ENCODE measurements at places on chromosomes 4 and X.
A peak's percentile ranks its signal among the peaks of the same experiment; 100 is the strongest.

DNA sequence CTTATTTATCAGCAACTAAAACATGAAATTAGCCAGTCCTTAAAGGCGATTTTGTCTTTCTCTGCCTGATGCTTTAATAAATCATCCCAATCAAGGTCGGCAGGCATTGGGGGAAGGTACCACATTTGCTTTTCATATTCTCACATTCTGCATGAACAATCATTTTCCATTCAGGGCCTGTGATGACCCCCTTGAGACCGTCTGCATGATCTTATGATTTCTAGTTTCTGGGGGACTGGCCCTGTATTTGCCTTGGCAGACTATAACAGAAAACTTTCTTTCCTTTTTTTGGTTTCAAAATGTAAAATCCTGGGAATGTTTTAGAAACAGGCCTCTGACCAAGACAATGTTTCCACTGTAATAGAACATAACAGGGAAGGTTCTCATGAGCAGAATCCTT lies 296.8 kb downstream of the IDS start:
- DNase-seq, result no peak

DNA sequence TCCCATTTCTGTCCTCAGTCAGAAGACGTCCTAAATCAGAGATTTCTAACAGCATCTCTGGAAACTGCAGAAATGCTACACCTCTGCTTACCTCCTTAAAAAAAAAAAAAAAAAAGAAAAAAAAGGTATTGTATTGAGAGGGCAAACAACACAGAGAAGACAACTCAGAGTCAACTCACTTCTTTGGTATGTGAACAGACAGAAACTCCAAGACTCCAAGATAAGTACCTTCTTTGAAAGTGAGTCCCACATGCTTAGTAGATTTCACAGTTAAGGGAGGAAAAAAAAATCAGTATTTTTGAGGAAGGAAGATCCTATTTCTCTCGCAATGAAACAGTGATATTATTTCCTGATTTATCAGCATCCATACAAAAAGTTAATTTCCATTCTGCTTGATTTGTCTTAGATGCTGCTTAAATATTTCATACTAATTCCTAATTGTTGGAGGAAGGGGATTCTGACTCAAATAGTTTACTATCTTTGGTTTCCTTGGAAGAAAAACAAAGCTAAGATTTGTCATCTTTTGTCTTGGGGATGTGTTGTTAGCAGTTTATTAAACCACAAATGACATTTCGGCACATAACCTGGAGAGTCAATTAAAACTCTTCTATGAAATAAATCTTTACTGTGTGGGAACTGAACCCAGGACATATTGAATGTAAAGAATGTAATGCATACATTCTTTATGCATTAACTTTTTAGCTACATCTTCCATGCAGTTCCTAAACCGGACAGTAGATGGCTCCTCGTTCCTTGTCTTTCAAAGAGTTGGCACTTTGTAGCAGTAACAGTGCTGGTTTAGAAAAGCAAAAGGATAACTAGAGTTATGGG lies 4.7 kb downstream of the RASGEF1B start:
- peak; percentile 43 for DNase-seq

GRCh38 chr4:89674876-89675459 lies 162.0 kb downstream of the SNCA start:
- DNase-seq, result no peak

DNA sequence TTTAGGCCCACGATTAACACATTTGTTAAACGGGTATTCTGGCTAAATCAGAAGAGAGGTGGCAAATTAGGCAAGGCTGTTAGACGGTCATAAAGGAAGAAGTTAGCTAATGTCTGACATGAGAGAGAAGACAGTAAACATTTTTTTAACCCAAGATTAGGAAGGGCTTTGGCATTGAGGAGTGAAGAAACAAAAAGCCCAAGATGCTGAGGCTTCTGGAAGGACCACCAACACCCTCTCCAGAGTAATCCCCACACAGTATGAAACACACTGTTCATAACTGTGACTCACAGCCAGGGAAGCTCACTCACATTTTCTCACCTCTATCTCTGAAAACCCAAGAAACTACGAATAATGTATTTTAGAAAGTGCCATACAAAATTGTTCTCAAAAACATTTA lies 127.6 kb downstream of the AMELX start:
- DNase-seq, result no peak

- DNase-seq, result no peak
Observed at GRCh38 chrX:133847340-133847994, 137.9 kb downstream of the GPC3 start.

DNA sequence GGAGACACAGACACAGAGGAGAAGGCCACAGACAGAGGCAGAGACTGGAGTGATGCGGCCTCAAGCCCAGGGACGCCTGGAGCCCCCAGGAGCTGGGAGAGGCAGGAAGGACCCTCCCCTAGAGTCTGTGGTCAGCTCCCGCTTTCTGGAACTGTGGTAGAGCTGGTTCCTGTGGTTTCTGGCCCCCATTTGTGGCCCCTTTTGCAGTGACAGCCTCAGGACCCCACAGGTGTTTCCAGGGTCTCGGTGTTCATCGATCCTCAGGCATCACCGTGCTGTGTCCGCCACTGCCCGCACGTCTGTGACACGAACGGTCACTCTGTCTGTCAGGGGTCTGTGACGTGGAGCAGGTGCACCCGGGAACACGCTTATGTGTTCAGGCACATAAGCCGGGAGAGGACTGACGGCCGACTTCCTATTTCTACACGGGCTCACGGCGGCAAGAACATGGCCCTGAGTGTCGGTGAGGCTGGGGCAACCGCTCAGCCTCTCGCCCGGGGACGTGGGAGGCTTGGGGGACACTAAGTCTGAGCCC lies 7.9 kb downstream of the GTPBP6 start:
- no peak for DNase-seq

DNA sequence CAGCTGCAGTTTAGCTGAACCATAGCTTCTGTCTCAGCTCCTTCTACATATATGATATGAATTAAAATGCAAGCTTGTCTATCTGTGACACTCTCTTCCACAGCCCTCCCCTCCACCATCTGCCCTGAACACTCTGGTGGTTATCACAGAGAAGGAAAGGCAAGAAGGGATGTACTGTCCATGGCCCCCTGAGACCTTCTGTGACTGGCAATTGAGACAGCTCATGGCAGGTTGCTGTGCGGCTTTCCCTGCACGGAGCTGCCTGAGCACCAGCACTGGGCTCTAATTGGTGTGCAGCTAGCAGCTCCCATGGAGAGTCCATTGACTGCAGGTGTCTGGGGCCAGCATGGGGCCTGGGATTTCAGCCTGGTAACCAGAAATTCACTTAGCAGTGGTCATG lies 109.8 kb upstream of the ANXA3 start:
- no peak for DNase-seq

DNA sequence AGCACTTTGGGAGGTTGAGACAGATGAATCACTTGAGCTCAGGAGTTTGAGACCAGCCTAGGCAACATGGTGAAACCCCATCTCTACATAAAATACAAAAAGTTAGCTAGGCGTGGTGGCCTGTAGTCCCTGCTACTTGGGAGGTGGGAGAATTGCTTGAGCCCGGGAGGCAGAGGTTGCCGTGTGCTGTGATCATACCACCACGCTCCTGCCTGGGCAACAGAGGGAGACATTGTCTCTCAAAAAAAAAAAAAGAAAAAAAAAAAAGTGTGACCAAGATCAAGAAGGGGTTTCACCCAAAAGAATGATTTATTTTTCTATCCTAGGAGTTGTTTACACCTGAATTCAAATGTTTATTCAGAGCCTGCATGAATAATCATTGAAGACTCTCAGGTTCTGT lies 572.4 kb upstream of the GALNT7 start:
- DNase-seq, result no peak
